ENCODE measurements at places on chromosomes 5 and 9. TPM values are rescaled to one million over a fixed set of nuclear protein-coding genes. Genes with fewer than 3 reads are reported as not detected.

PPP2R2B gene
- total RNA-seq: 0.09 TPM

BSPRY gene
- total RNA-seq: 0.11 TPM

TMEFF1 gene
- 0.59 TPM for total RNA-seq

COL5A1 gene
- total RNA-seq: 37.0 TPM

TMEM38B gene
- total RNA-seq: 15.6 TPM

TYRP1 gene
- not detected for total RNA-seq
